ENCODE measurements at places on chromosomes 6 and 20.

- DNase-seq = no peak
Observed at GRCh38 chr20:11429168-11429567, 488.5 kb upstream of the BTBD3 start.

GRCh38 chr6:37139230-37139962 is 30.6 kb upstream of the PIM1 start:
- peak; percentile 27 for DNase-seq

GRCh38 chr6:169230946-169231789 is 22.5 kb downstream of the THBS2 start:
- DNase-seq = no peak

- no peak for DNase-seq
Observed at GRCh38 chr20:8362457-8362856, 230.4 kb downstream of the PLCB1 start.

DNA sequence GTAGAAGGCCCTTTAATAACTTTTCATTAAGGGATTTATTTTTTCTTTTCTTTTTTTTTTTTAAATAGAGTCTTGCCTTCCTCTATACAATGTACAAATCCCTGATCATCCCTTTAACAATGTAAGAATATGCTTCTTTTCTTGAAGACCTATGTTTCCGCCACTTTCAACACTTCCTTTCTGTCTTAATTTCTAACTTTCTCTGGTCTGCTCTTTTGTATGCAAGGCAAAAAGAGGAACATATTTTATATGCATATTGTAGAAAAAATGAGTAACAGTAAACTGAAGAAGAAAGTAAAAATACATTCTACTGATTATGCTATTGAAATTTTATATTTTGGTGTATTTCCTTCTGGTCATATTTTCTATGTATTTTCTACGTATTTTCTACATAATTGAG is 484.7 kb downstream of the TFAP2B start:
- no peak for DNase-seq

DNA sequence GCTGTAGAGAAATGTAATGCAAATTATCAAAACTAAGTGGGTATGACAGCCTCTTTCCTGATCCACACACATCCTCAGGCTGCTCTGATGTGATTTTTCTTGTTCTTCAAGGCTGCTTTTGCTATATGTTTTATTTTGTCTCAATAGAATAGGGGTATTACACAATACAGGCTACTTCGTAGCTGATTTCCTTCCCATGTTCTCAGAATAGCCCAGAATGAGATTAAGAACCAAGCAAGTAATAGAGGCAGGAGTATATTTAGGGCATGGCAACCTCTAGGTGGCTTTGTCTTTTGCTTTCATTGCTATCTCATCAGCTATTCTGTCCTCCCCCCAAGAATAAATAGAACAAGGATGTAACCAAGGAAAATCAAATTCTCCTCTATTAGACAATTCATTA is 241.8 kb downstream of the ALDH8A1 start:
- DNase-seq = no peak

DNA sequence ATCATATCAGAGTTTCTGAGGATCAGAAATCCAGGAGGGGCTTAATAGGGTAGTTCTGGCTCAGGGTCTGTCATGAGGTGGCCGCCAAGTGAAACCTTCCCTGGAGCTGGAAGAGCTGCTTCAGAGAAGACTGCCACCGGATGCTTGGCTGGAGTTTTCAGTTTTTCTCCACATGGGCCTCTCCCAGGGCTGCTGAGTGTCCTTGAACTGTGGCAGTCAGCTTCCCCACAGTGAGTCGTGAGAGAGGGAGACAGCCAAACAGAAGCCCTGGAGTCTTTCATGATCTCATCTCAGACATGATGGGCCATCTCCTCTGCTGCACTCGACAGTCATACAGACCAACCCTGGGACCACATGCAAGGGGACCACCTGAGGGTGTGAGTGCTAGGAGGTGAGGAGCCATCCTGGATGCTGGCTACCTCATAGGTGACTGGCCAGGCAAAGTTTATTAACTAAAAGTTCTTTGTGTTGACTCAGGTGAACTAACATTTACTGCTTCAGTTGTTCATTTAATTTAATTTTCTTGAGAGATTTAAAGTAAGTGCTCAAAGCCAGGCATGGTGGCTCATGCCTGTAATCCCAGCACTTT is 71.5 kb downstream of the SHLD1 start:
- DNase-seq = peak; percentile 16

- DNase-seq = peak; percentile 65
Observed at GRCh38 chr6:154408891-154409500, 52.4 kb upstream of the IPCEF1 start.

DNA sequence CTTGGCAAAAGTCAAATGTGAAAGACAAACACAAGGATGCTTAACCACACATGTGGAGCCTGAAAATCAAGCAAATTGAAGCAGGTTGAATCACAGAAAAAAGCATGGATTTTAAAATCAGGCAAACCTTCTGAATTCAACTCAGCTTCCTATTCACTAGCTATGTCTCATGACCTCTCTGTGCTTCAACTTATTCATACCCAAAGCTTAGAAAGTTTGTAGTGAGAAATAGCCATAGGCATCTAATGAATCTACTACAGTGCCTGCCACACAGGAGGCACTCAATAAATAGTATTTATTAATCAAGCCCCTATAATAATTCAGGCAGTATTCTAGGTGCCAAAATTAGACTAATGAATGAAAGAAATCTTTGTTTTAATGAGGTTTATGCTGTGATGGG is 112.2 kb upstream of the TNFAIP3 start:
- no peak for DNase-seq
